ENCODE measurements at places on chromosomes 1 and 21. TPM values are rescaled to one million over a fixed set of nuclear protein-coding genes. Genes with fewer than 3 reads are reported as not detected.

KRTAP21-2 gene
- not detected for total RNA-seq

SELP gene
- not detected for total RNA-seq

- no peaks in the 10 kb centered on the region for H3K4me1 ChIP-seq
- DNase-seq: peak; percentile 78
- no peaks in the 10 kb centered on the region for H3K36me3 ChIP-seq
- H3K27me3 ChIP-seq: no peaks in the 10 kb centered on the region
These were observed 20.7 kb upstream of the LGALS8 start for GRCh38 chr1:236502972-236503639.

GRCh38 chr1:209670441-209671082 is 4.7 kb upstream of the G0S2 start:
- DNase-seq: no peak
- no peak overlapping the region for H3K27ac ChIP-seq
- H3K36me3 ChIP-seq: no peaks in the 10 kb centered on the region
- H3K27me3 ChIP-seq: peaks cover 17% of the 10 kb centered on the region
- no peak overlapping the region for H3K4me3 ChIP-seq

GRCh38 chr1:243819438-243819839 is 30.6 kb downstream of the AKT3 start:
- no peaks in the 10 kb centered on the region for H3K4me1 ChIP-seq
- peaks cover 41% of the 10 kb centered on the region for H3K36me3 ChIP-seq
- no peak overlapping the region for H3K27ac ChIP-seq
- DNase-seq: peak; percentile 60

DNA sequence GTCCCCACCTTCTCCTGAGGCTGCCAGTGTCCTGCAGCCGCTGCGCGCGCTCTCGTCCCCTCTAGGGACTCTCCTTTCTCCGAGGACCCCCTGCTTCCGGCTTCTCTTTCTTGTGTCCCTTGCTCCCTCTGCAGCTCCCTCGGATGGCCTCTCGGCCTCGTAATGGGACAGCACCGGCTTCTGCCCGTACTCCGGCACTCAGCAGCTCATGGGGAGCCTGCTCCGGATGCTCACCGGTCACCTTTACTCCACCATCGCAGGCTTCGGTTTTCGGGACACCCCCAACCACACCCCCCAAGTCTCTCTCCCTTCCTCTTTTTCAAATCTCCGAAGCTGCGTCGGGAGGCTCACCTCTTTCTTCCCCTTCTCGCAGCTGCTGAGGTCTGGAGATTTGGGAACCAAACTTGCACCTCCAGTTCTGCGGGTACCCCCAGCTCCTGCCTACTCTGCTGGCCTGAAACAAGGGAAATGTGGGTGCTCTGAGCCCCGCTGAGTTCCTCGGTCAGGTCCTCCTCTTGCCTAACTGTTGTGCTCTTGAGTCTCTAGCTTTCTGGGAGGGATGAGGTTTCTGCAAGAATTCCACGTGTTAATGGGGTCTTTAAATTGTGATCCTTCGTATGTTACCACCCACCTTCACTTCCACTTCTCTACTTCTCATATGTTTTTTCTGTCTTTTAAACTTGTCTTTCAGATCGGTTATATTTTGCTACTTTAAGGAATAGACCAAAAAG is 930 bp downstream of the CDC14A start:
- H3K27ac ChIP-seq: no peak overlapping the region
- peak overlapping the region; percentile 92 for H3K4me3 ChIP-seq
- DNase-seq: no peak
- peaks cover 4% of the 10 kb centered on the region for H3K4me1 ChIP-seq

- no peak overlapping the region for H3K27ac ChIP-seq
- H3K4me1 ChIP-seq: no peaks in the 10 kb centered on the region
- no peak for DNase-seq
- no peaks in the 10 kb centered on the region for H3K27me3 ChIP-seq
- H3K36me3 ChIP-seq: no peaks in the 10 kb centered on the region
These were observed 679.8 kb upstream of the ADAMTS5 start for GRCh38 chr21:27646691-27647090.

- DNase-seq: no peak
- H3K27me3 ChIP-seq: no peaks in the 10 kb centered on the region
- H3K36me3 ChIP-seq: peaks cover 4% of the 10 kb centered on the region
- no peaks in the 10 kb centered on the region for H3K4me1 ChIP-seq
These were observed 14.5 kb upstream of the CBR3 start for GRCh38 chr21:36120304-36120888.
